ENCODE measurements at places on chromosomes 11 and 22.

- no peak for DNase-seq
Observed at GRCh38 chr11:45796461-45796861, 8.5 kb upstream of the SLC35C1 start.

DNA sequence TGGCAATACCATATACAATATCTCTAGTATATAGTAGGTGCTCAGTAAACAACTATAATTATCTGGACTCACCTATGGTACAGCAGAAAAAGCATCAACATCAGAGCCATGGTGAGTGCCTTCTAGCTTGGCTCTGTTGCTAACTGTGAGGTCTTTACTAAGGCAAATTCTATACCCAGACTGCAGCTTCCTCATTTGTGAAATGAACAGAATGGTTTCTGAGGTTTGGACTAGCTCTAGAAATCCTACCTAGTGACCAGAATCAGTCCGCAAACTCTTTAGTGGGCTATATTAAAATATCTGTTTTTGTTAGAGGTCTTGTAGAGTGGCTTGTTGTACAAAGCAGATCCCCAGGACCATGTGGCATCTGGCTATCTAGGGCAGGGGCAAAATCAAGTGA, 3.7 kb downstream of the MS4A1 start:
- no peak for DNase-seq

DNA sequence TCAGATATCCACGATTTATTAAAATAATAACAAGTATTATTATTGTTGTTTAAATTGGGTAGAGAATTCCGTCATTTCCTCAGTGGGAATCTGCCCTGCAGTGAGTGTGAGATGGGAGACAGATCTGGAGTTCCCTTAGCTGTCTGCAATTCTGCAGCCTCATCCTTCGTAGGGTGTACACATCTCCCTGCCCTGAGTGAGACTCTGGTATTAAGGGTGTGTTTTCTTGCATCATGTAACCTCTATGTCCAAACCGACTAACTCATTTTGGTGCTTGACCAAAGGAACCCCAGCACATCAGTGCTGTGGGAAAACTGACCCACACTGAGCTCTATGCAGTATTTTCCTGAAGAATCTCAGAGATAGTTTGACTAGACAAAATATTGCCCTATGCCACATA, 157.6 kb downstream of the LDLRAD3 start:
- no peak for DNase-seq

GRCh38 chr11:117792992-117793391, 4.0 kb downstream of the DSCAML1 start:
- no peak for DNase-seq

DNA sequence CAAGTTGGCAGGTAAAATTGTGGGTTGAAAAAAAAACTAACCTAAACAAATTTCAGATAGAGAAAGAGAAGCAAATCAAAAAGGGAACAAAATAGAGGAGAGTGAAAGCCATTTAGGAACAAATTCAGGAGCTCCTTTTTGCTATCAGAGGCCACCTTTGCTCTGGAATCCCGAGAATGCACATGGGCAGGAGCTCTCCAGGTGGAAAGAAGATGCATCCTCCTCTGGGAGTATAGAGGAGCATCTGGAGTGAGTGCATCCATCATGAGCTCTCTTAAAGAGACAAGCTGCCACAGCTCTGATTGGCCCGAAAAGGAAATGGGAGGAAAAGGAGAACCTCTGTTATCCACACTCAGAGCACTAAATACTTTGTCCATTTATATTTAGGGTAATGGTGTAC, 26.3 kb downstream of the MRGPRX1 start:
- DNase-seq = no peak

- DNase-seq = peak; percentile 97
Observed at GRCh38 chr11:65498977-65499712, at the start of gene MALAT1. Gene MALAT1 (plus strand): TSS chr11:65499045.

- no peak for DNase-seq
Observed at GRCh38 chr11:63682066-63683021, 1.0 kb downstream of the RTN3 start.
